ENCODE measurements at places on chromosomes 12 and 14.

DNA sequence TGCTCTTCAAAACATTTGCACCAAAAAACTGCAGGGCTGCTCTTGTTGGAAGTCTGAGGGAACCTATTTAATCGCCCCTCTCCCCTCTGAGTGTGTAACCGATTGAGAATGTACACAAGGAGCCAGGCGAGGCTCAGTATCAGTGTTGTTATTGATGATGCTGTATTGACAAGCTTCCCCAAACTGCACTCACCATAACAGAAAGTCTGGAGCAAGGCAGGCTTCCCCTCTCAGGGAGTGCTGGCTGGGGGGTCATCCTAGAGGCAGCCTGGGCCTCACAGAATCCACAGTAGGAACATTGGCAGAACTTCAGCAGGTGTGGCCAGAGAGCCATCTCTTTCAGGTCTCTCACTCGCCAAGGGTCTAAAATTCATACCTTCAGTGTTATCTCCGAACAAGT, 58.1 kb upstream of the TUNAR start:
- no peak for DNase-seq

DNA sequence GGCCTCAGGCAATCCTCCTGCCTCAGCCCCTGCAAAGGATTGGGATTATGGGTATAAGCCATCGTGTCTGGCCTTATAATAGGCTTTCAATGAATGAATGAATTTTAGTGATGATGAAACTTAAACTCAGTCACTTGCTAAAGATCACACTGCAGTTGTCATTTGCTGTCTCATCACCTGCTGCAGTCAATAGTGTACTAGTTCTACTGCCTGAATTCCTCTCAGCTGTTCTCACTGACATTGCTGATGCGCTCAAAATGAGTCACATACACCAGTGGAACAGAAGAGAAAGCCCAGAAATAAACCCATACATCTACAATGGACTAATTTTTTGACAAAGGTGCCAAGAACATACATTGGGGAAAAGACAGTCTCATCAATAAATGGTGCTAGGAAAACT, 5.6 kb upstream of the SYNJ2BP start:
- DNase-seq = no peak

DNA sequence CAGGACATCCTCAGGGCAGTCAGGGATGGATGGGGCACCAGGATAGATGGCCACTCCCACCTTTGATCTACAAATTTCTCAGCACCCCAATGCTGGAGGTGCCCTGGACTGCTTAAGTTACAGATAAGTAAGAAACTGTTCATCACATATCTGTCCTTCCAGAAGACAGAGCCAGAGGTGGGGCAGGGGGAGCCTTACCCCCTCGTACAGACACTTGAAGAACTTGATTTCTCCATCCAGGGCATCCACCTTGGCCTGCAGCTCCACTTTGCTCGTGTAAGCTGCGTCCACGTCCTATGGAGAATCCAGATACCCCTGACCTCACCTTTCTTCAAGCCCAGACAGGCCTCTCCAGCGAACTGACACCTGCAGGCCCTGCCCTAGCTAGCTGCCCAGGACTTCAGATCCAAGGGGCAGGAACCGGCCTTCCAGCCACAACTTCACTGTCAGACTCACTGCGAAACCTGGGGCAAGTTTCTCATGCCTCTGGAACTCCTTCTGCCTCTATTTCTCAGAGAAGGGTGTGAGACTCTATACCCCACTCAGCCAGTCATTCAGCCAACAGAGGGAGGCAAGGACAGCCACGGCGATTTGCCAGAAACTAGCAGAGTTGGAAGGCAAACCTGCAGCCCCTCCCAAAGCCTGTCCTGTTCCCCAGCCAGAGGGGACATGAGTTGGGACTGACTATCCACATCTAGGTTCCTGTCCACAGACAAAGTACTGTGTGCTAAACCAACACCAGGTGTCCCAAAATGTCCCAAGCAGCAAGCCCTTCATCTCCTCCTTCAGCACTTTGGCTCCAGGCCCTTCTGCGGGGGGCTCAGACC, 3.8 kb downstream of the KRT73 start:
- DNase-seq = no peak

DNA sequence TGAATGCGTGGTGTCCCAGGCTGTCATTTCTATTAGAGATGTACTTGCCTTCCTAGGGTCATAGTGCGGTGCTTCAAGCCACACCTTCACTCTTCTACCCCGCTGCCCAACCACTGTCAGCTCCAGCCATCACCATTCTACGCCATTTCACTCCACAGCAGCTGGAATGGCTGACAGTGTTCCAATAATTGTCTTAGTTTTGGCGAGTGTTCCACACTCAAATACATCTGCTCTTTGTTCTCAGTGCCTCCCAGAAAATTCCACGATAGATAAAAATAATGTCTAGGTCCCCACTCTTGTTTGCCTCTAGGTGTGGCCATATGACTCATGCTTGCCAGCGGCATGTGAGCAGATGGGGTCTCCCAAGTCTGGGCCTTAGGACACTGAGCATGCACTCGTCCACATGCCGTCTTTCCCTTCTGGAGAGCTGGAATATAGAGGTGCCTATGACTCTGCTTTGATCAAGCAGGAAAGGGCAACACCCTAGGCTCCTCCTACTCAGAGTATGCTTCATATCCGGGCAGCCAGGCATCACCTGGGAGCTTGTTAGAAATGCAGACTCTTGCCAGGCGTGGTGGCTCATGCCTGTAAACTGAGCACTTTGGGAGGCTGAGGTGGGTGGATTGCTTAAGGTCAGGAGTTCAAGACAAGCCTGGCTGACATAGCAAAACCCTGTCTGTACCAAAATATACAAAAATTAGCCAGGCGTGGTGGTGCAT, 163.0 kb downstream of the BRMS1L start:
- DNase-seq = no peak

- DNase-seq = no peak
Measured at GRCh38 chr14:38053666-38054065, 154.0 kb upstream of the SSTR1 start.

DNA sequence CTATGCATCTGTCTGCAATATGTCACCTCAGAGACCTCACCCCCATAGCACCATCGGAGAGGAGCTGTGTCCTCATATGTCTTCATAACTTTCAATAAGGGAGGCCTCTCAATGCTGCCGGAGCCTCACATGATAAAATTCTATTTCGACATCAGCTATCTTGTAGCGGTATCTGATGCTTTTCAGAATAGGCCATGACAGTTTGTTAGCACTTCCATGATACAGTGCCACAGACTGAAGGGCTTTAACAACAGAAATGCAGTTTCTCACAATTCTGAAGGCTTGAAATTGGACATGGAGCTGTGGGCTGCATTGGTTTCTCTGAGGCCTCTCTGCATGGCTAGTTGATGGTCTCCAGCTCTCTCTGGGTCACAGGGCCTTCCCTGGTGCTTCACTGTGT, 125.0 kb upstream of the PZP start:
- DNase-seq = no peak

- DNase-seq = no peak
Measured at GRCh38 chr14:89899917-89900663, 54.4 kb downstream of the EFCAB11 start.

DNA sequence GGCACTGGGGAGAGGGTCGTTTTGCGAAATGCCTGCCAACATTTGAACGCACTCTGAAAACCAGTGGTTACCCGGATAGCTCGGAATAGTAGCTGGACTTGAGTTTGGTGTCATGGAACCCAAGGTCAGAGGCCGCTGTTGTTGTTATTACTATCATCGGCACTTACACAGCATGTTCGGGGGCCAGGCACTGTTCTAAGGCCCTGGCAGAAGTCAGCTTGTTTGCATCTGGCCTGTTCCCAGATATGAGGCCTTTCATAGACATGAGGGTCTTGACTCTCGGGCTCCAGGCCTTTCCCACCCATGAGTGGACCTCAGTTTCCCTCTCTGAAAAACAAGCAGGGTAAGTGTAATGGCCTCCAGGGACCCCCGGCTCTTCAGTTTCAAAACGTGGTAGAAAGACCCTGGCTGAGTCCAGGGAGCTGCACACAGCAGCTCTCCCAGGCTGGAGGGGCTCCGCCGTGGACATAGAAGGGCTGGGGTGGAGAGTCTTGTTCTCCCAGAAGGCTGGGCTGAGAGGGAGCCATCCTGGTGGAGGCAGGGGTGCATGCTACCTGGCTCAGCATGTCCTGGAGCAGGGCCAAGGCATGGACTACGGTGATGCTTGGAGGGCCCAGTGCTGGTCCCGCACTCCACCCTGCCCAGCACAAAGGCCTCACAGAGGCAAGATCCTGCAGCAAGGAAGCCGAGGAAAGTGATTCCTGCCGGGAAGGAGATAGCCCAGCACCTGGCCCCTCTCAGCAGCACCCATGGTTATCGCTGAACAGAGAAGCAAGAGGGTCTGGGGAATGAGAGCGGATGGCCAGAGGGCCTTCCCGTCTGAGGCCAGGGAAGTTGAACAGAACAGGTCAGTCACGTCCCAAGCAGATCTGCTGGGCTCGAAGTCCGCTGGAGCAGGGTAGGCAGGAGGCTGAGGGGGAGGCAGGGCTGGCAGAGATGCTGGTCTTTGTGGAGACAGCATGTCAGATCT, 63.5 kb upstream of the C14orf180 start:
- no peak for DNase-seq

GRCh38 chr12:129494260-129494659, 409.6 kb downstream of the TMEM132D start:
- no peak for DNase-seq

DNA sequence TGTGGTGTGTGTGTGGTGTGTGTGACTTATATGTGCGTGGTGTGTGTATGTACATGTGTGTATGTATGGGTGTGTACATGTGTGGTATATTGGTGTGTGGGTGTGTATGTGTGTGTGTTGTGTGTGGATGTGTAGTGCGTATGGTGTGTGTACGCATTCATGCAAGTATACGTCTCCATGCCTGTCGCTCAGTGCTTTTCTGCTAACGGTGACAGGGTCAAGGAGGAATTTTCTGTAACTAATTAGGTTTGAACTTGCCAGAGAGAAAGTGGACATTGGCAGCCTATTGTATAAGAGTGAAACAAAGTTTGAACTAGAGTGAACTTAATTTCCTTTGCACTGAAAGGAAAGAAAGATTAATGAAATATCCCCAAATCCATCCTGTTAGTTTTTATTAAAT, 120.9 kb upstream of the GSC start:
- DNase-seq = no peak

GRCh38 chr12:106919910-106920544, 35.7 kb upstream of the TMEM263 start:
- DNase-seq = no peak

GRCh38 chr14:49786315-49786714, 18.4 kb downstream of the KLHDC2 start:
- DNase-seq = no peak

GRCh38 chr12:109720152-109720856, 6.7 kb downstream of the FAM222A start:
- DNase-seq = no peak

GRCh38 chr14:79608446-79608845, 602.9 kb downstream of the DIO2 start:
- DNase-seq = no peak

- no peak for DNase-seq
Measured at GRCh38 chr12:56206452-56207166, 15.1 kb downstream of the RNF41 start.

- no peak for DNase-seq
Measured at GRCh38 chr14:74583689-74584434, 28.2 kb downstream of the LTBP2 start.

DNA sequence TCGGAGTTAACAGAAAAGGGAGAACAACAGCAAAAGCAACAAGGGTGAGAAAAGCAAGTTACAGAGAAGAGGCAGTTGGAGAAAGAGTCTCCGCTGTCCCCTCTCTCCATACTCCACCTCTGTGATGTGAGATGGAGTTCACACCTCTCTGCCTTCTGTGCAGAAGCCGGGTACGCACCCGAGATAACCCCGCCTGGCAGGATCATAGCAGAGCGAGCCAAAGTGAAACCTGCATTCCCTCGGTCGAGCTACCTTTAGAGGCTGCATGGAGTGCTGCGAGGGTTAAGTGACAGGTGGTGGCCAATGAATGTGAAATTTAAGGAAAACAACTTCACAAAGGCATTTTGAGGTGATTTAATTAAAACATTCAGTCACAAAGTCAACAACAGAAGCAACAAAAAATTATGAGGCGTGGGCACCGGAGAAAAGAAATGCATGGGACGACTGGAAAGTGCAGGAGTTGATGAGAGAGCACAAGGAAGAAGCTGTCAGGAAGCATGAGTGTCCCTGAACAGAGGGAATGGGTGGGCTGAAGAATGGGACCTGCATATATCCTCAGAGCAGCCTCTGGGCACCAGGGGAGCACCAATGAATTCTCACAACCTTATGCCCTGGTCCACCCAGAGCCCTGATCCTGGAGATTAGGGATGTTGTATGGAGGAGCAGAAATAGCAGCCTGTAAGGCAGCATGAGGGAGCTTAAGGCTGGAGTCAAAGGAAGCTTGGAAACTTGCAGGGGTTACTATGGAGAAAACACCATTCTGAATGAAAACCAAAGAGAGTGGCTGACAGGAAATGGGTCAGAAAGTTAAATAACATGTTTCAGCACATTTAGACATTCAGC, 208.3 kb downstream of the EMP1 start:
- DNase-seq = no peak

DNA sequence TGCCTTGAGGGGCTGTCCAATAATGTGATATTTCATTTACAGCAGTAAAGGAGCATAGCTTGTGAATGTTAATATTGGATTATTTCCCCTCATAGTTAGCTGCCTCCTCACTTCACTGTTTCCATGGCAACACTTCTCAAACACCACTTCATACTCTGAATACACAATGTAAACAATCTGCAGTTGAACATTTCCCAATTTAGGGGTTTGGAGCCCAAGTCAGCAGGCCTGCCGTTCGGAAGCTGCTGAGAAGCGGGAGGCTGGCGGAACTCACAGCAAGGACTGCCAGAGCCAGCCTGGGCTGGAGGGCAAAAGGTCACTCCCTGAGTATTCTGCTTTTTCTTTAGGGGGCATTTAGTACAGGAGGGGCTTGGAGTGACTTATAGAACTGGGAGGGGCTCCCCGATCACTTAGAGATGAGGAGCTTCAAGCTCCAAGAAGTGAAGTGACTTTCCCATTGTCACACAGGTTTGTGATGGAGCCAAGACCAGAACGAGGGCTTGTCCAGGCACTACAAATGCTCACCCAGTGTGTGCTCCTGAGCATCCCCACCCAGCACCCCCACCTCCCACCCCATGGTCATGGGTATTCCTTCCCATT, 12.1 kb upstream of the SLC24A4 start:
- no peak for DNase-seq

DNA sequence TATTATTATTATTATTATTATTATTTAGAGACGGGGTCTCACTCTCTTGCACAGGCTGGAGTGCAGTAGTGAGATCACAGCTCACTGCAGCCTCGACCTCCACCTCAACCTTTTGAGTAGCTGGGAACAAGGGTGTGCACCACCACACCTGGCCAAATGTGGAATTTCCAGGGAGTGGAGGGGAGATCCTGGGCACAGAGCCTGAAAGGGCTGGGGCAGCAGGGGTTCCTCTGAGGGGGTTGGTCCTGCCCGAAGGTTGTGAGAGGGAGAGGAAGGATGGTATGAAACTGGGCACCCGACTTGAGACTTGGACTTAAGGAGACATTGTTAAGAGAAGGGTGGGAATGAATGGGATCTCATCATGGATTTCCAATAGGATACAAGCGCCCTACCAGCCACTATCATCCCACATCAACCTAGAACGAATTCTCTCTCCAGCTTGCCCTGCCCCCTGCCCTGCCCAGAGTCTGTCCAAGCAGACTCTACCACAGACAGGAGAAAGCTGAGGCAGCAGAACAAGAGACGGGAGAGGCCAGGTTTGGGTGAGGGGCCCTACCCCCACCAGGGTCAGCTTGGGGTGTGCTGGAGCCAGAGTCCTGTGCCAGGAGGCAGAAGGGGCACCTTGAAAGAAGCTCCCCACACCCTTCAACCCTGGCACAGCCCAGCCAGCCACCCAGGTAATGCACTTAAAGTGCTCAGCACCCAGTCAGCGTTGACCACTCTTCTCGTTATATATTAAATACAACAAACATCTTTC, 2.4 kb upstream of the DYNC1H1 start:
- DNase-seq = no peak

Measured in stimulated activated CD8-positive, alpha-beta memory T cell treated with anti-CD3 and anti-CD28 coated beads, Interleukin-2, amount 100 ng/mL, for 48 hours (primary cell).